ENCODE measurements at places on chromosomes 16 and 17.

DNA sequence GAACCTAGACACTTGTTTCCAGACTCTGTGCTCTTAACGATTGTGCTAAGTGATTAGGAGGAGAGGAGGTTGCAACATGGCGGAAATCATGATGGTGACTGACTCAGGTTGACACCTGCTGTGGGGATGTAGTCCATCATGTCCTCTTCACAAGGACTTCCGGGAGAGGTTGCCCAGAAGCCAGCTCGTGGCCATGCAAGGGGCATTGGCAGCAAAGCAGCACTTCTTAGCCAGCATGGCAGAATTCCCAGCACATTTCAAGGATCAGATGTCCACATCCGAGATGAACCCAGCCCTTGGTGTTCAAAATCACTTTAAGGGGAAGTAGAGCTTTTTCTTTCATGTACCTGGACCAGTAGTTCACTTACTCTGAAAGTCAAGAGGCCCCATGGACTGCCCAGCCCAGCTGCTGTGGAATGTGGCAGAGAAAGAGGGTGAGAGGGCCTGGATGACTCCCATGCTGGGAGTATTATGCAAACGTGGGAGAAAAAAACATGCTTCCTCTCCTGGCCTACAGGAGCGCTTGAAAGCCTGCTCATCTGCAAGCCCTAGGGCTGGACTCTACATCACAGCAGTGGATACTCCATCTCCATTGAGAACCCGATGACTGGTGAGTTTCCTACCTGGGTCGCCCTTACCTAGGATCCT is 65.5 kb downstream of the IRX6 start:
- DNase-seq, result peak; percentile 92

- no peak for DNase-seq
Measured at GRCh38 chr17:74654742-74655141, 31.2 kb upstream of the CD300E start.

GRCh38 chr16:11640987-11641817 is 27.1 kb upstream of the SNN start:
- DNase-seq, result peak; percentile 78

DNA sequence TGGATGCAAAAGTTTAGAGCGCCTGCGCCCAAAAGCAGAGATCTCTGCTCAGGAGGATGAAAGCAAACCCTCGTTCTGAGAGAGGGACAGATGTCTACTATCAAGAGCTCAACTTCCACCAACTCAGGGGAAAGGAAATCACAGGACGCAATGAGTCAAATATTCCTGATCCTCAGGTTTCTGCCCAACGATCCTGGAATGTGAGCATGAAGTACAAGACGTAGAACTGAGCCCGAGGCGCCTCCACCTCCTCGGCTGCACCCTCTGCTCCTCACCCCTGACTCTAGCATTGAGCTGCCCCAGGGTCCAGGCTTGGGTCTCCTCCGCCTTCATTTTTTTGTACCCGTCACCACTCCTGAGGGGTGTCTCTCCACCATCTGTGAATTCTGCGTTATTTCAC is 15.4 kb downstream of the IFT140 start:
- no peak for DNase-seq

DNA sequence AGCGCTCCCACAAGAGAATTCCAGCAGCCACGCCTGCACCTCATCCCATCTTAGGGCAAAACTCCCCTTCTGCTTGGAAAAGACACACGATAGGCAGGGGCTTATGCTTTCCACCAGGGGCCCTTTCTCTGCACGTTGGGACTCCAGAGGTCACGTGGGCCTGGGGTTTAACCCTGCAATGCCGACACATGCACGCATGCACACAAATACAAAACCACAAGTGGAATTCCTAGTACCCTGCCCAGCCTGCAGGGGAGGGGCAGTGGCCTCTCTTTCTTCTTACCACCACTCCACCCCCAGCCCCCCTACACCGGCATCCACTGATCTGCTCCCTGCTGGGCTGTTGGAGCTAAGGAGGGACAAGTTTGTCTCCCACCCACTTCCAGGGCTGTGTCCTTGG is 16.8 kb upstream of the CCDC182 start:
- no peak for DNase-seq

DNA sequence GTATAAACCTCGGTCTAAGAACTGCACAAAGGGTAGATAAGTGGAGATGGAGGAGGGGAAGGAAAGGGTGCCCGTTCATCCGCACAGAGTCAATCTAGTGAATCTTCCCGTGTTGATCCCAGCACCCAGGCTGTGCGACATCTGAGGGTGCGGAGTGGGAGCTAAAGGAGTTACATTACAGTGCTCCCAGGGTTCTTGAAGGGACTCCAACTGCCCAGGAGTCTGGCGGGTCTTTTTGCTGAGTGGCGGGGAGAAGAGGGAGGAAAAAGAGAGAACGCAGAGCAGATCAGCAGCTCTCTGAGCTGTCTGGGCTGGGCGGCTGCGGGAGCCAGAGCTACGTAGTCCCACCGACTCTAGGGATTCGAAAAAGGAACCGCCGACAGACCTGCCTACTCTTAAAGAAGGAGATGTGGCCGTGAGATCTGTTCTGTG is 1.6 kb upstream of the CA10 start:
- DNase-seq, result peak; percentile 73

- no peak for DNase-seq
Measured at GRCh38 chr17:39705786-39706348, 6.0 kb downstream of the ERBB2 start.

- peak; percentile 80 for DNase-seq
Measured at GRCh38 chr16:2486645-2487516, 12.0 kb downstream of the TBC1D24 start.

Data from G401 (cell line).